Vagina (tissue), 2 donors: ENCODE measurements at places on chromosomes 12 and 14.

DNA sequence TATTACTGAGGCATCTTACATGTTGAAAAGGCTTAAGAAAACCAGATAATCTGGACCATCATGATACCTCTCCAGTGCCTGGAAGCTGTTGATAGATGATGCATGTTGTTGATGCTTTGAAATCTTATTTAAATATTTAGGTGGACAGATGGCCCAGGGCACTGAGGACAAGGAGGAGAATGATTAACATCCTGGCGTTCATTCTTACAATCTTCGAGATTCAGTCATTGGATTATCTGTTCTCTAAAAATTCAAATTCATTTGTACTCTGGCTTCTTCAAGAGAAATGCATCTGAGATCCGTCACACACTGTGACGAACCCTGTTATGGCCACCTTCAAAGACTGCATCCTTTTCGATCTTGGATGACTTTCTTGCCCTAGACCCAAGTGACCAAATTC lies 121.3 kb upstream of the IGF1 start:
- no peak for DNase-seq

GRCh38 chr12:10235761-10236631 lies 23.3 kb downstream of the GABARAPL1 start:
- no peak for DNase-seq

GRCh38 chr14:38420048-38420447 lies 164.2 kb upstream of the CLEC14A start:
- DNase-seq: no peak

DNA sequence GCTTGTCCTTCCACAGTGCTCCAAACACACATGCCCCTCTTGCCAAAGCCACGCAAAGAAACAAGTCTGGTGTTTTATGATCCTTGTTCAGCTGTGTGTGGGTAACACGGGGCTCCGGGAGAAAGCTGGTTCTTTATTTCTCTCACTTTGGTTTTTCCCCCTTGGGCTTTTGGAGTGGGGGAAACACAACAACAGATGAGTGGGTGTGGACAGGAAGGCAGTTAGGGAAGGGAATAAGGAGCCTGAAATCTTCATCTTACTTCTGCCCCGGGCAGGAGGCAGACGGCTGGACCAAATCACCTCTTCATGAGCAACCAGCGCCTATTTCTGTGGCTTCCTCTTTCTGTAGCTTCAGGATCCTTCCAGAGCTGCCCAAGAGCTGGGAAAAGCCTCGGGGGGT lies 218.5 kb downstream of the PHETA1 start:
- no peak for DNase-seq

GRCh38 chr14:102750376-102750775 lies 26.9 kb upstream of the TRAF3 start:
- DNase-seq: no peak

- DNase-seq: no peak
These were observed 692.7 kb upstream of the MGAT4C start for GRCh38 chr12:86948851-86949250.

DNA sequence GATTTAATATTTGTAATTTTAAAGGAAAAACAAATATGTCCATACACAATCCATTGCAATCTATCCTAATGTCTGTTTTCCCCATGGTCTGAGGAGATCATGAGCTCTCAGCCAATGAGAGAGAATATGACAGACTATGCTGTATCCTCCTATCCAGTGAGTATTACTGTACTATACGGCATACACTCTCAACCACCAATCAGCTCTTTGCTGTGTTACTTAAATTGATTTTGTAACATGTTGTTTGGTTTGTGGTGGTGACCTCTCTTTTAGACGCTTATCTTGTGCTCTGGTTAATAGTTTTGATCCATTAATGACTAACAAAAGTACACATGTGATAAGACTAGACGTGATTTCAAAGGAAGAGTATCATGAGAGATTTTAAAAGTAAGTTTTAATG lies 231.5 kb upstream of the FOXN3 start:
- DNase-seq: no peak
